SK-N-SH (cell line): ENCODE measurements at places on chromosomes 1 and 21. TPM values are rescaled to one million over a fixed set of nuclear protein-coding genes. Genes with fewer than 3 reads are reported as not detected.

Gene AXDND1
- 0.11 and 0.16 TPM in 2 replicates for polyA plus RNA-seq

Gene TAS1R3
- polyA plus RNA-seq, result 0.06 and 0.08 TPM in 2 replicates

Gene DPYD
- polyA plus RNA-seq, result 23.0 and 24.5 TPM in 2 replicates

Gene TAF5L
- polyA plus RNA-seq, result 17.1 and 19.1 TPM in 2 replicates

Gene CALML6
- 0.87 and 1.3 TPM in 2 replicates for polyA plus RNA-seq

Gene DYRK1A
- polyA plus RNA-seq, result 19.3 and 21.5 TPM in 2 replicates

Gene CELSR2
- polyA plus RNA-seq, result 1.7 and 3.5 TPM in 2 replicates

Gene GIPC2
- 0.02 TPM in 1 of 2 replicates, not detected in the other for polyA plus RNA-seq
